ENCODE measurements at places on chromosomes 4 and X.
A peak's percentile ranks its signal among the peaks of the same experiment; 100 is the strongest.

DNA sequence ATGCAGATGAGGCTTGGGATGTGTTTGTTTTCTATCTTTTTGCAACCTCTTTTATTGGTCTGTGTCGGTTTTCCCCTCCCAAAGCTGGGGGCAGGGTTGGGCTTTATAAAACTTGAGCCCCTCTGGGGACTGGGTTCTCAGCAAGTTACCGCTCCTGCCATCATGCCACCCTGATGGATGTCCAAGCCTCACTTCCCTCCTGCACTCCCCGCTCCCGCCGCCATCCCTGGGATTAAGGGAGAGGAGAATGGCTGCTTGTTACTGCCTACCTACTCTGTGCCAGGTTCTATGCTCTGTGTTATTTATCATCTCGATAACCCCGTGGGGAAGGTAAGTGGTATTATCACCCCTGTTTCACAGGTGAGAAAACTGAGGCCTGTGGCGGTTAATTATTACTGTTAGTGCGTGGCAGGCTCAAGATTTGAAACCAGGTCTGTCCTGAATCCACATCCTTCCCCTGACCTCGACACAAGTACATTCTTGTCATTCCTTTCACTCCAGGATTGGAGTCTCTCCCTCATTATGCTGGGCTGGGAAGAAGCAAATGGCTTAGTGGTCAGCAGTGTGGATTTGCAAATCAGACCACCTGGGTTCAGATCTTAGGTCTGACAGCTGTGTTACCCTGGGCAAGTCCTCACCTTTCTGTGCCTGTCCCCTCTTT lies 4.5 kb downstream of the UBA1 start:
- no peak for DNase-seq

DNA sequence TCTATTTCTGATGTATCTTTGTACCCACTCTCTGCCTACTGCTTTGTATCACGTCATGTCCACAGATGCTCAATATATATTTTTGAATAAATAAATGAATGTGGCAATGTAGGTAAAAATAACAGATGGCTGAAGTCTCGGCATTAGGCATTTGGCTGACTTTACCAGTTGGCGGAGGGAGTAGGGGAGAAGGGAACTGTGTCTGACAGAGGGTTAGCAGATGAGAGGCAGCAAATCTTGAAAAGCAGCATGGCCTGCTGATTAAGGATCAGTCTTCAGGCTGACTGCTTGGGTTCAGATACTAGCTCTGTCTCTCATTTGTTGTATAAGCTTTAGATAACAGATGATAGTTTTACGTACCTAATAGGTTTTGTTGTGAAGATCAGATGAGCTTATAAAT lies 31.9 kb upstream of the RASGEF1B start:
- no peak for DNase-seq

- no peak for DNase-seq
Observed at GRCh38 chr4:130808492-130808891, 1712.5 kb downstream of the C4orf33 start.

- DNase-seq = no peak
Observed at GRCh38 chrX:45823536-45823935, 622.9 kb upstream of the DIPK2B start.

- DNase-seq = no peak
Observed at GRCh38 chr4:51866835-51867234, 23.9 kb downstream of the DCUN1D4 start.

DNA sequence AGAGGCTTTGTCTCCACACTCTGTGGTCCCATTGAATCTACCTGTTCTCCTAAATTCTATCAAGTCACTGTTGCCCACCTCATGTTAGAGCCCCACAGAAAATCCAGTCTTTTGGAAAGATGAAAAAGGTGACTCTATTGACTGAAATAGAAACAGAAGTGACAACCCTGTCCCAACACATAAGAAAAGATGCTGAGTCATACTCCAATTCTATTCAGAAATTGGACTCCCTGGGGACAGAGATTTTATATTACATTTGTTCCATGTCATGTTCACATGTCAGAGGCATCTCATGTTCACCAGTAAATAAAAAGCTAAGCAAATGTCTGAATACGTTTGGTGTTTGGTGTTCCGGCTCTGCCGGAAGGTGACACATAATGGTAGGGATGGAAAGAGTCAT lies 2.9 kb upstream of the GRPR start:
- no peak for DNase-seq

- DNase-seq = peak; percentile 37
Observed at GRCh38 chr4:85370400-85371032, 104.4 kb upstream of the ARHGAP24 start.

DNA sequence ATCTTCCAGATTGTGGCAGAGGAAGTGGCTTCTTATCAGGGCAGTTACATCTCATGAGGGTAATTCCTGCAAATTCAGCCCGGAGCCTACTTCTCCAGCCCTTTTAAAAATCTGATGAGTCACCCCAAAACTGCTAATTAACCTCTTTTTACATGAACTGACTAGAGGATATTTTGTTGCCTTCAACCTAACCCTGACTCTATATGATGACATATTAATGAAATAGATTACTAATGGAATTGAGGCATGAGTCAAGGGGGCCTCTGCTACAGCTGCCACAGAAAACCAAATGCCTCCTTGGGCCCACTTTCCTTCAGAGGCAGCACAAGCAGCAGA lies 72.5 kb downstream of the QRFPR start:
- no peak for DNase-seq

GRCh38 chr4:97786306-97786920 lies 356.9 kb downstream of the STPG2 start:
- DNase-seq = no peak

DNA sequence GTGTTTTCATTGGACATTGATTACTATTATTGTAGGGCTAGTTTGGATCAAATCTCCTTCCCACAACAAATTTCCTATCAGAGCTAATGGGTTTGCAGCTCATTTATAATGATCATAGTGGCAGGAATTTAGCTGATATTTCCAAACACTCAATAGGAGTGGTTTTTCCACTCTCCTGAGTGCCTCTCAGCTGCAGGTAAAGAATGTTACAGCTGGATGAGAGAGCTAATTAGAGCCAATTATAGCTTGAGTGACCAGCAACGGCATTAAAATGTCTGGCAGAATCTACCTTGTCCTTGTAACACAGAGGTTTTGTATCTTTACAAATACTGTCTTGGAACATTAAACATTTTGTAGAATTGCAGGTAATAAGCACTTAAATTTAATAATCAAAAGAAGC lies 602.8 kb upstream of the EPHA5 start:
- DNase-seq = no peak

GRCh38 chrX:3351276-3351675 lies 4.8 kb upstream of the MXRA5 start:
- DNase-seq = no peak

DNA sequence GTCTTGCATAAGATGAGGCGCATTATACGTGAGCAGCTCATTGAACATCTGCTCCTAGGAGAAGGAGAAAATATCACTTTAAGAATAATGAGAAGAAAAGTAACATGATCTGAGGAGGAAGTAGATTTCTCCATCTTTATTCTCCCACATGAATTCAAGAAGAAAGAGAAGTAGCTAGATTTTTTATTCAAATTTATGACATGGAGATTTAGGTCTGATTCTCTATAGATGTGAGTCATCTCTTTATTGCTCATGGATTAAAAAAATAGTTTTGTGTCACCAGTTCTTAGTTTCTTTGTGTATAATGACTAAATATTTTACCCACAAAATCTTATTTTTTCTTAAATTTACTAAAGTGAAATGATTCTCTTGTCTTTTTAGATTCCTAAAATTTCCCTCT lies 40.4 kb downstream of the HPGDS start:
- no peak for DNase-seq

GRCh38 chrX:103562801-103563200 lies 22.5 kb upstream of the TCEAL4 start:
- DNase-seq = no peak

- no peak for DNase-seq
Observed at GRCh38 chrX:103220511-103221323, 5.8 kb downstream of the BEX4 start.

- no peak for DNase-seq
Observed at GRCh38 chrX:110172215-110172614, 145.7 kb downstream of the AMMECR1 start.

Measured in CD4-positive, alpha-beta T cell treated with Interleukin-1 beta for 1 hour (primary cell).